Right lobe of liver (tissue), 6 donors: ENCODE measurements at places on chromosomes 1 and 21. TPM values are rescaled to one million over a fixed set of nuclear protein-coding genes. Genes with fewer than 3 reads are reported as not detected.

GRCh38 chr1:96747565-96747964 lies 26.0 kb downstream of the PTBP2 start:
- no peaks in the 10 kb centered on the region for H3K36me3 ChIP-seq
- no peak for DNase-seq
- H3K4me1 ChIP-seq: no peaks in the 10 kb centered on the region
- H3K4me3 ChIP-seq: no peak overlapping the region
- H3K27me3 ChIP-seq: no peaks in the 10 kb centered on the region

- no peak overlapping the region for H3K27ac ChIP-seq
- no peaks in the 10 kb centered on the region for H3K4me1 ChIP-seq
- no peaks in the 10 kb centered on the region for H3K36me3 ChIP-seq
- DNase-seq: no peak
- H3K4me3 ChIP-seq: no peak overlapping the region
Measured at GRCh38 chr1:164785841-164786534, 227.0 kb downstream of the PBX1 start.

GRCh38 chr1:47785561-47786271 lies 211.5 kb downstream of the TRABD2B start:
- no peaks in the 10 kb centered on the region for H3K36me3 ChIP-seq
- H3K27ac ChIP-seq: no peak overlapping the region
- peak; percentile 84 for DNase-seq
- H3K4me3 ChIP-seq: no peak overlapping the region
- H3K4me1 ChIP-seq: no peaks in the 10 kb centered on the region

GRCh38 chr1:87592156-87592555 lies 263.5 kb downstream of the LMO4 start:
- H3K4me3 ChIP-seq: no peak overlapping the region
- DNase-seq: no peak

FCRL2 gene
- not detected for total RNA-seq
